Eye (tissue), 1 donor: ENCODE measurements at places on chromosomes 2 and 18.
A peak's percentile ranks its signal among the peaks of the same experiment; 100 is the strongest.

DNA sequence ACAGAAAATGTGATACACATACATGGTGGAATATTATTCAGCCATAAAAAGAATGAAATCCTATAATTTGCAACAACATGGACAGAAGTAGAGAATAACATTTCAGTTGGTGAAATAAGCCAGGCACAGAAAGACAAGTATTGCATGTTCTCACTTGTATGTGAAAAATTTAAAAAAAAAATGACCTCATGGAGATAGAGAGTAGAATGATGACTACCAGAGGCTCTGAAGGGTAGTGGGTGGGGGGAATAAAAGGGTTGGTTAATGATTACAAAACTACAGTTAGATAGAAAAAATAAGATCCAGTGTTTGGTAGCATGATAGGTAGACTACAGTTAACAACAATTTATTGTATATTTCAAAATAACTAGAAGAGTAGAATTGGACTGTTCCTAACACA lies 24.5 kb downstream of the PRKD3 start:
- no peak for DNase-seq

GRCh38 chr2:75023666-75024455 lies 65.4 kb downstream of the POLE4 start:
- no peak for DNase-seq

DNA sequence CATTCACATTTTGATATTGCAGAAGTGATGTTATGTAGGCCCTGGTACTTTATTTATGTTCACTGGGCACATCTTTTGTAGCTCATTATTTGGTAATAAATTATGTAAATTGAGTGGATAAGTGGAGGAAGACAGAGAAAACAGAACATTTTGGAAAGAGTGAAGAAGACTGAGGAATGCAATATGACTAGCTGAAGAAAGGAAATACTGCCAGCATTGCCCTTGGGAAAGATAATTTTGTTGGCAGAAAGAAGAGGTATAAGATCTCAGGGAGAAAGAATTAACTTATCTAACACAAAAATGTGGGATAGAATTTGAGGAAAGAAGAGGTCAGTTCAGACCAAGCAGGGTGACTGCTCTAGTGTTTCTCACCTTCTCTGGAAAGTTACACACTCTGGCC lies 118.8 kb downstream of the TTC27 start:
- no peak for DNase-seq

- DNase-seq = peak; percentile 57
Observed at GRCh38 chr18:74734013-74734444, 136.4 kb downstream of the ZNF407 start.

DNA sequence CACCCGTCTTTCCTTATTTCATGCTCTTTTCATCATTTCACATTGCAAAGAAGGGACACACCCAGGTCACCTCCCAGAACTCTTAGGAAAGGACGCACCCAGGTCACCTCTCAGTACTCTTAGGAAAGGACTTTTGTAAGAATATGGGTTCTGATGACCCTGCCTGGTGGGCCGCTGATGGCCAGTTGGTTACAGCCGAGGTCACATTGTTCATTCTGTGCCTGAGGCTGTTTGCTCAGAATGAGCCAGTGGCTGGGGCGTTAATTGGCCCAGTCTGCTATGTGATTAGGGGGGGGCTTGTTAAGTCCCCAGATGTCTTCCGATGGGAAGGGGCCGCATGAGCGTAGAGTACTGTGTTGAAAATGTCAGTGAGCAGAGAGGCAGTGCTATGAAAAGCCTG lies 9.4 kb downstream of the MLPH start:
- no peak for DNase-seq

DNA sequence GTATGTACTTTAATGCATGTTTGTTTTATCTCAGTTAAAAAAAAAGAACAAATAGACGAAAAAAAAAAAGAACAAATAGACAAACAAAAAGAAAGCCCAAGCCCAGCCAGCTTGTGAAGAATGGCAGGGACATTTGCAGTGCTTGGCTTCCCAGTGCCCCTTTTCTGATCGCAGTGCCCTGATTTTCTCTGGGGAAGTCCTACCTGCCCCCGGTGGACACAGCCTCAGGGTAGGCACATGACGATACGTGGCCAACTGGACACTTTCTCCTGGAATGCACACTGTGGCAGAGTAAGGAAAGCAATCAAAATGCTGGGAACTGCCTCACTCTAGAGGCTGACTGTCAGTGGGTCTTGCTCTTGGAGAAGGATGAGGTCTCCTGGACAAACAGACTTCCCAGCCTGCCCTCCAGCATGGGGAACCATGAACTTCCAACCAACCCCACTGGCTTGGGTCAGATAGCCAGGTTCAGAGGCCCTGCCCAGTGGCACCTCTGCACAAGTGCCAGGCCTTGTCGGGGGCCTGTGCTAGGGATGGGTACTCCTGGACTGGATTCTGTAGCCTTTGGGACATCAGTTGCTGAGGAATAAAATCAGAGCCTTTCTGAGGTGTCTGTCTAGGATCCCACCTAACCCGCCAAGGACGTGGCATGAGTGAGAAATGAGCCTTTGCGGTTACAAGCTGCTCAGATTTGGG lies 76.7 kb downstream of the INHBB start:
- DNase-seq = no peak

DNA sequence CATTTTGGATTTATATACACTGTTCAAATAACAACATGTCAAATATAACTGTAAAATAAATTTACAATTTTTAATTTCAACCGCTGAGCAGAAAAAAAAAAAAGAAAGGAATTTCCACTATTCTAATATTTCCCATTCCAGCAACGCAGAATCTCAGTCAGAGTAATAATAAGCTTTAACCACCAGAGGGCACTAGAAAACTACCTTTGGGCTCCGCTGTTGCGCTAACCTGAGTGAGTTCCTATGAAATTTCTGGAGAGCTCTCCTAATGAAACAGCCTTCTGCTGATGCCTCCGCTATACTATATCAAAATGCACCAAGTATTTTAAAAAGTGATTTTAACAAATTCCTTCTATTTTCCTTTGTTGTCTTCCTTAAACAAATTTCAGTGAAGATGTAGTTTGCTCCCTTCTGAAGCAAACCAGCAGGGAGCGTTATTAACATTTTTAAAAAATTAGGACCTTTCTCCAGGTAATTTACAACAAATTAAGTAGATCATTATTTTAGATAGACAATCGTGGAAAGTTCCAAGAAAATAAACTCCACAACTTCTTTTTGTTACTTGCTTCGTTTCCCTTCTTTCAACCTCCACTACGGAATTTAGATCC lies 23.0 kb downstream of the ERMN start:
- DNase-seq = peak; percentile 88

GRCh38 chr2:146777181-146777580 lies 1067.6 kb upstream of the ACVR2A start:
- DNase-seq = no peak

DNA sequence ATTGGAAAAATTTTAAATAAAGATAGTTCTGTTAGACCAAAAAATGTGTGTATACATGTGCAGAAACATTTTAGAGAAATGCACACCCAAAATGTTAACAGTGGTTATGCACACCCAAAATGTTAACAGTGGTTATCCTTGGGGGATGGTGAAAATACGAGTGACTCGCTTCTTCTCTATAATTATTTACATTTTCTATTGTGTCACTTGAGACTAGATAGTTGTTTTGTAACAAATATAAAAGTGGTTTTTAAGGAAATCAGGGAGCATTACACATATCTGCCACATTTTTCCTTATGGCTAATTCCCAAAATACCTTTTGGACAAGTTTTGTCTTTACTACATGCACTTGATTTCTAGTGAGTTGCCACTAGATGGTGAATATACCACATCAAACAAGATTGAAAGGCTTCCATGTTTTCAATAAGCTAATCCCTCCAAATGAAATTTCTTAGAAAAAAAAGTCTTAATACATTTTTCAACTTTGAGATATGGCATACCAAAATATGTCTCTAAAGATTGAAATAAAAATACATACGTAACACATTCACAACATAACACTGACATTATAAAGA lies 9.0 kb upstream of the HIBCH start:
- no peak for DNase-seq

- DNase-seq = no peak
Observed at GRCh38 chr2:149629026-149629425, 41.5 kb upstream of the MMADHC start.

DNA sequence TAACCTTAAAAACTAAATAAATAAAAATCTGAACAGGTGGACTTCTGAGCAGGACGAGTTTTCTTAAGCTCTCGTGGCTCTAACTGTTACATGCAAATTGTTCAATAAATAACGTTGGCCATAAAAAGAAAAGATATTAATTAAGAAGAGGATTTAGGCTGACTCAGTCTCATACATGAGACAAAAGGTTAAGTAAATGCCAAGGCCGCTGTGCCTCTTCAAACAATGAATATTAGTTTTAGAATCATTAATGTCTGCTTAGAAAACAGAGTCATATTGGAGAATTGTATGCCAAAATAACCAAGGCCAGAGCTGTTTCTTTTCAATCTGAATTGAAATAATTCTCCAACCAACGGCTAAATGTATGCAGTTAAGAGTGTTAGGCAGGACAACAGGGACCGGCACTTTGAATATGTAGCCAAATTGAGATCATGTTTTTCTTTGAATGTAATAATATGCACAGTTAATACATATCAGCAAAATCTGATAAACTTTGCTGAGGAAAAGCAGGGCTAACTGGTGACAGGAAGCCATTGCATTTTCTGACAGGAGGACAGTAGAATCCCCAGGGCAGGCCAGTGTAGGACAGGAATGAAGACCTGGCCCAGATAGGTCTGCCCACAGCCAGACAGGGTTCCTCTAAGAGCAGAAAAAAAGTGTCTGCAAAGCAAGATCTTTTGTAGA lies 1041.4 kb upstream of the FANCL start:
- DNase-seq = no peak

GRCh38 chr2:157174321-157174720 lies 83.2 kb upstream of the GALNT5 start:
- DNase-seq = no peak

DNA sequence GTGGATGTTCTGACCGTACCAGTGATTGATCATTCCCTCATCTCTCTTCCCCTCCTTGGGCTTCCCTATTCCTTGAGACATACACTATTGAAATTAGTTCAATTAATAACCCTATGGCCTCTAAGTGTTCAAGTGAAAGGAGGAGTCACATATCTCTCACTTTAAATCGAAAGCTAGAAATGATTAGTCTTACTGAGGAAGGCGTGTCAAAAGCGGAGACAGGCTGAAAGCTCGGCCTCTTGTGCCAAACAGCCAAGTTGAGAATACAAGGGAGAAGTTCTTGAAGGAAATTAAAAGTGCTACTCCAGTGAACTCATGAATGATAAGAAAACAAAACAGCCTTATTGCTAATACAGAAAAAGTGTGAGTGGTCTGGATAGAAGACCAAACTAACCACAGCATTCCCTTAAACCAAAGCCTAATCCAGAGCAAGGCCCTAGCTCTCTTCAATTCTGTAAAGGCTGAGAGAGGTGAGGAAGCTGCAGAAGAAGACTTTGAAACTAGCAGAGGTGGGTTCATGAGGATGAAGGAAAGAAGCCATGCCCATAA lies 144.4 kb upstream of the LYPD6 start:
- no peak for DNase-seq

DNA sequence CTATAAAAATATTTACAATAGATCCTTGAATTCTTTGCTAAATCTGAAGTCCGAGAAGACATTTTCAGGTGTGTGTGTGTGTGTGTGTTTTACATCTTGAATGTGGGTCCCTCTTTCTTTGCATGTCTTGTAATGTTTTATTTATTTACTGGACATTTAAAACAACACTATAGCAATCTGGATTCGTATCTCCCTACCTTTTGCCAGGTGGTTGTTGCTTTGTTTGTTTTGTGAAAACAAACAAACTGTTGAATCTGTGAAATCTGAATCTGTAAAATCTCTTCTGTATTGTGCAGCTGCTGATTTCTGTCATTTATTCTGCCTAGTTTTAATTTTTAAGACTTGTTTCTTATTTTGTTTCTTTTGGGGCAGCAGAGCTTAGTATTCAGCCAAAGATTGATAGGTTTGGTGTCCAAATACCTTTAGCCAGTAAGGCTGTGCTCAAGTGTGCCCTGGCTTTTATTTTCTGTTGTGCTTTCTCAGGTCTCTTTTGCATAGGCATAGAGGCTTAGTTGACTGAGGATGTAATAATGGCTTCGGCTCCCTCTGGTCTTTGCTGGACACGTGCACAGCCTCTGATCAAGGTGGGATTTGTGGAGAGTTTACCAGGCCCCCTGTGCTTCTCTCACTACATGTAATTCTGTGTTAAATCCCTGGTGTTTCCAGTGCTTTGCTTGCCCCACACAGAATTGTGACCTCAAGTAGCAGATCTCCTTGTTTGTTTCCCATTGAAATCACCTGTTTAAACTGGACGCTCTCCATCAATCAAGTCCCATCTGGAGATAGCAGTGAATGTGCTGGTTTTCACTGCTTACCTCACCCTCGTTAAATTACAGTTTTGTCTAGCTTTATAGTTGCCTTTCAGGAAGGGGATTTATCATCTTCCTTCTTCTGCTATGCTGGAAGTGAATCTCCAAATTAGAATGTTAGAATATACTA lies 71.1 kb downstream of the BIRC6 start:
- DNase-seq = peak; percentile 6

DNA sequence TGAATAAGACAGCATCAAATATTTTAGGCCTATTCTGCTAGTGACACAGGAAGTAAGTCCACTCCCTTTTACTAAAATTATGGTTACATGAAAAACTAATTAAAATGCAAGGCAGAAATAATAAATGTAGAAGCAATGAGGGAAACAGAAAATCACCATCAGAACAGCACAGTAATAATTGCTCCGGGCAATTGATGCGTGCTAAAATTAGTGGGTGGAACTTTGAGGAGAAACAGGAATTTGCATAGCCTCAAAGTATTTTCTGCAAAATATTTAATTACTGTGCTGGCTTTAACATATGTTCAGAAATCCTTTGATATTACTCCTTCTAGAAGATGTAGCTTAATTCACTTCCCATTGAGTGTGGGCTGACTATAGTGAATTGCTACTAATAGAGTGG lies 654.3 kb upstream of the RAB6C start:
- DNase-seq = no peak

- DNase-seq = no peak
Observed at GRCh38 chr2:231373184-231373583, 22.3 kb upstream of the B3GNT7 start.

DNA sequence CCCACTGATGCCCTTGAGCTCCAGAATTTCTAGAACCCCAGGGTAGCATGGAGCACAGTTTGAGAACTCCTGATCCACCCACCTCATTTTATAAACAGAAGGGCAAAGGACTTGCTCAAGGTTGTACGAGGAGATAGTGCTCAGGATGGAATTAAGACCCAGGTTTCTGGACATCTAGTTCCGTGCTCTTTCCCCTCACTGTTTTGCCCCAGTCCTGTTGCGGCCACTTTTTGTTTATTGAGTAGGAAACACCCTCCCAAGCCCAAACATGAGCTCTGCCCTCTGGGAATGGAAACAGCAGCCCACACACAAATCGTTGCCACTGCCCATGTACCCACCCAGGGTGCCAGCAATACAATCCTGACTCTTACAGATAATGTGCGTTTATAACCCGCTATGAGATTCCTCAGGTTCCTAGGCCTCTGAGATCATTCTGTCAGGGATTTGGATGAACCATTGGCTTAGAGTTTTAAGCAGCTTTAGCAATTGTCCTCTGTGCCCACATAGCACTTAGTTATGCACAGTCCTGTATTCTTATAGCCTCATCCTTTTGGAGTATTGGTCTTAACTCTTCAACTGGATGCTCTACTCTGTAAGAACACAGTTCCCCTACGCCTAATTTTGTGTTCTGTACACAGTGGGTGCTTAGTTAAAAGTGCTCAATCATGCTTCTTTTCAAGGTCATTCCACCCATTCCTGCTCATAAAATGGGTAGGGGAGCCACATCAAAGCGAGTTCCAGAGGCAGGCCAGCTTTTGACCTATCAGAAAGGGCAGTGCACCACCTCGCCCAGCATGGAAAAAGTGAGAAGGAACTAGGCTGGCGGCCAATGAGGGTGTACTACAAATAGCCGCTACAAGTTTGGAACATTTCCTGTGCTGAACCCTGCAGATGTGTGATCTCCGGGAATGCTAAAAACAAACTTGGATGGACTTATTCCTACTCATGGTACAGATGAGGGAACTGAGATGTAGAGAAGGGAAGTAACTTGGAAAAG lies 60.3 kb upstream of the IGFBP2 start:
- no peak for DNase-seq
